Stimulated activated CD4-positive, alpha-beta T cell treated with anti-CD3 and anti-CD28 coated beads, Interleukin-2, amount 100 ng/mL, for 4 hours (primary cell): ENCODE measurements at places on chromosomes 16 and 17.

DNA sequence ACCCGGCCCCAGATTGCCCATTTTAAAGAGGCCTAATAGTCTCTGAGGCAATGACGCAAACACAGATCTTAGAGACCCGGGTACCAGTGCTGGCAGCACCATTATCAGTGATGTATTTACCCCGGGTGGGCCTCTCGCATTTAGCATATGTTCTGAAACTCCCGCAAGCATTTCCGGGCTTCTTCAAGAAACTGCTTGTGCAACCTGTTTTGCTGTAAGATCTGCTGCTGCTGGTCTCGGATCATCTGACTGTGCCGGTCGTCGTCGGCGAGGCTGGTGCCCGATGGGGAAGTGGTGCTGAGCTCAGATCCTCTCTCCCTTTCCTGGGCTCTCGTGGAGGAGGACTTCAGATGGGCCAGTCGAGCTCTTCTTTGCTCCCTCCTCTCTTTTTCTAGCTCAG is 12.5 kb downstream of the CEP295NL start:
- peak; percentile 10 for DNase-seq

- DNase-seq: no peak
Measured at GRCh38 chr16:21186326-21186691, 25.1 kb downstream of the ZP2 start.

GRCh38 chr16:88883946-88884345 is 17.5 kb upstream of the PABPN1L start:
- no peak for DNase-seq

GRCh38 chr16:89246903-89247733 is 29.6 kb downstream of the ZNF778 start:
- peak; percentile 94 for DNase-seq

DNA sequence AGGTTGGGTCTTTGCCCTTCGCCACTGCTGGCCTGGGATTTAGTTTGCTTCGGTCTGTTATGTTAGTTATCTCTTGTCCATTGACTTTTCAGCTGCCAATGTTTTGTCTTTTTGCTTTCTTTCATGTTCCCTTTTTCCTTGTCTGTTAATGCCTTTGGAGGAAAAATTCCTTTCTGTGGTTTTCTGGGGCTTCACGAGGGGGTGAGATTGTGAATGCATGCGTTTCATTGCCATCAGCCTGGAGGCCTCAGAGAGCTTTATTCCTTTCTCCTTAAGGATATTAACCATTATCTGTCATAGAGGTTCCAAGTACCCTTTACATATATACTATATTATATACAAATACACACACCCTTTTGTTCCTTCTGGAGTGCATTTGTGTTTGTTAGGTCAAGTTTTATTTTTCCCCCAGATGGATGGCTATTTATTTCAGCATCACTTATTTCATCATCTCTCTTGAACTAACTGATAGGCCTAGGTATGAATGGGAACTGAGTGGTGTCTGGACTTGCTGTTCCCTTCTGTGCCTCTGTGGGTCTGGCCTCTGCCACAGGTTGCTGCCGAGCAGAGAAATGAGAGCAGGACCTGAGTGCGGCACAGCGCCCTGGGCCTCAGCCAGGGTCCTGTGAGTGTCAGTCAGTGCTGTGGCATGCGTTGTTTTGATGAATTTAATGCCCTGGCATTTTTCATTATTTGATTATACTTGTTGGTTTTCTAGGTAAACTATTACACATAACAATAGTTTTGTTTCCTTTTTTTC is 193.4 kb downstream of the LGALS9B start:
- no peak for DNase-seq

DNA sequence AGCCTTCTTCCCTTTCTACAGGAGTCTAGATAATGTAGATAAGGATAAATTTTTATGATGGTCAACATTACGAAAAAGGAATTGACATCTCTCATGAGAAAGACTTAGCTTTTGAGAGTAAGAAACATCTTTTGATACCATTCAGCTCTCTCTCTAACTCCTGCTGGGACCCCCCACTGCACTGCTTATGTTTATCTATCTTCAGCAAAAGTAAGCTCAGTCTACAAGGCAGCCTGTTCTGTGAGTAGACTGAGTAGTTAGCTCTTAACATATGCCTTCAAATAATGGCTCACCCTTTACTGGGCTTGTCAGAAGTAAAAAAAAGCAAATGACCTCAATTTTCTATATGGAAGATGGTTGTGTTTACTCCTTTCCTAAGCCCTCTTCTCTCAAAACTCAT is 372.2 kb upstream of the CDH11 start:
- DNase-seq: no peak

- no peak for DNase-seq
Measured at GRCh38 chr17:50665838-50666237, 31.2 kb downstream of the ABCC3 start.

DNA sequence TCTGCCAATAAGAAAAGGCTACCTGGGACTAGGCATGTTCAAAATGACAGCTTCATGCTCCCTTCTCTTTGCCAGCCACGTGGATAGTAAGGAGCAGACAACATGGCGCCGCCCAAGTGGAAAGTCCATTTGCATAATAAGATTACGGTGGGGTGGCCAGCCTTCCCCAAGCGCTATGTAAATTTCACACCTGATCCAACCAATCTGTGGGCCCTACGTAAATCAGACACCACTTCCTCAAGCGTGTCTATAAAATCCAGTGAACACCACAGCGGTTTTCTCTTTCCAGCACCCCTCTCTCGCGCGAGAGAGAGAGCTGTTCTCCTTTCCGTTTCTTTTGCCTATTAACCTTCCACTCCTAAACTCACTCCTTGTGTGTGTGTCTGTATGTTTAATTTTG is 140.3 kb upstream of the ERCC4 start:
- no peak for DNase-seq

GRCh38 chr17:55163408-55163807 is 101.4 kb upstream of the HLF start:
- no peak for DNase-seq

- DNase-seq: no peak
Measured at GRCh38 chr17:45871718-45872117, 22.6 kb upstream of the MAPT start.

- DNase-seq: no peak
Measured at GRCh38 chr17:5254903-5255521, 20.4 kb upstream of the SCIMP start.

GRCh38 chr16:79816081-79816497 is 215.6 kb upstream of the MAF start:
- no peak for DNase-seq

- no peak for DNase-seq
Measured at GRCh38 chr16:88610909-88611812, 27.2 kb upstream of the IL17C start.

- DNase-seq: no peak
Measured at GRCh38 chr17:82718986-82719685, 2.6 kb downstream of the FN3KRP start.

DNA sequence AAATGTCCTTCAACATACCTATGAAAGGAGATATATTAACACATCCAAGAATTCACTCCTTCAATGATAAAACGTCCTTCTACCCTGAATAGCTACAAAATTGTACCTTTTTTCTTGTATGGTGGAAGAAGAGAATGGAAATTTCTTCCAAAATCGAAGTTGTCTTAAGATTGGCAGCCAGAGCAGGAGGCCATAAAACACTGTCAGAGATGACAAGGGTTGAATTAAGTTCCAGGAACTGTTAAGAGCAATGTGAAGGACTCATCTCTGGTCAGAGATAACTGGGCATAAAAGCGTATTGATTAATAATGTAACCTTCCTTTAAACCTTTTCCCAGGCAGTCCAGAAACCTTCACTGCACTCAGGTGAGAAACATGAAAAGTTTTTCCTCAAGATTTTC is 12.9 kb upstream of the TOM1L1 start:
- DNase-seq: no peak

GRCh38 chr17:65896889-65897288 is 295.0 kb downstream of the CEP112 start:
- DNase-seq: no peak

DNA sequence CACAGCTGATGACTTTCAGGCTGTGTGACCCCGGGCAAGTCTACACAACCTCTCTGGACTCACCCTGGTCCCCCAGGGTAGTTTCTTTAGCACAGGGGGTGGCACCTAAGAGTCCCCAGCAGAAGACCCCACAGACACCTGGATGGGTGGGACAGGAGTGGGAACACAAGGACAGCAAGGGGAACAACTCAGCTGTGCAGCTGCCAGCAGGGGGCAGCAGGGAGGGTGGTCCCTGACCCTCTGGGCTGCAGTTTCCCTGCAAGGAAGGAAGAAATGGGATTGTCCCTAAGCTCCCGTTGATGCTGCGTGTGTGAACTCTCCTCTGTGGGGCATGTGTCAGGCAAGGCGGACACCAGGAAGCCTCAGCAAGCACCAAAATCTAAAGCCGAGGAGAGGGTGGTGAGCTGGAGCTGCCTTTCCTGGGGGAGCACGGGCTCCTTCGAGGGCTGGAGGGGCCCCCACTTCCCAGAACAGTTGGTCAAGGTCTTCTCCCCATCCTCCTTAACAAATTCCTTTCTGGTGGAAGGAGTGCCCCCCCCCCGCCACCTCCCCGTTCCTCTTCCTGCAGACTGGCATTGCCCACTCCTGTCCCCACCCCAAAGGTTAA is 24.1 kb upstream of the CDH5 start:
- no peak for DNase-seq

DNA sequence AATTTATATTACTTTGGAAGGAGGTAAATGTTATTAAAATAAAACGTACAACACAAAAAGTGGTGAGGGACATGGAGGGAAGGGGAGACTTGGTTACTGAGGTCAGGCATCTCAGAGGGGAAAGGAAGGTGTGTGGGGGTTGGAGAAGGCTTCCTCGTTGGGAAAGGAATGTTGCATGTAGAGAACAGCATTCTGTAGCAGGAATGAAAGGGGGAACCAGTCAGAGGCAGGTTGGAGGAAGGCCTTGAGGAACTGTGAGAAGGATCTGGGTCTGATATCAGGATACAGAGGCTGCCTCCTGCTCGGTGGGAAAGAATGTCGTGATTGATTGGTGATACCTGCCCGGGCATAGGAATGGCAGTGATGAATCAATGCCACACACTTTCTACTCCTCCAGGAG is 103.3 kb upstream of the ZFHX3 start:
- no peak for DNase-seq

DNA sequence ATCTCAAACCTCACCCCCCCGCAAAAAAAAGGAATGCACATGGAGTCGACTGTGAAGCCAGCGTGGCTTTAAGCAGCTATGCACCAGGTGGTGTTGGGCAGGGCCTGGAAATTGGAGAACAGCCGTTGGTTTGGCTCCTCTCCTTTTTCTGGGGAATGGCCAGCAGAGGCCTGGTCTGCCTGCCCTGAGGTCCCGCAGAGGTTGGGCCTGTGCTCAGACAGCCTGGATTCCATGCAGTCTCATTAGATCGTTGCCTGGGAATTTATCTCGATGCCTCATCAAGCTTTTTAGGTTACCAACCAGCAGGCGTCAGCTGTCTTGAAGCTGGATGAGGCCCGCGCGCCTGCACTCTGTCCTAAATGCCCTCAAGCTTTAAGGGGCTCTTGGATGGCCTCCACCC is 9.8 kb downstream of the SLC12A3 start:
- DNase-seq: no peak

DNA sequence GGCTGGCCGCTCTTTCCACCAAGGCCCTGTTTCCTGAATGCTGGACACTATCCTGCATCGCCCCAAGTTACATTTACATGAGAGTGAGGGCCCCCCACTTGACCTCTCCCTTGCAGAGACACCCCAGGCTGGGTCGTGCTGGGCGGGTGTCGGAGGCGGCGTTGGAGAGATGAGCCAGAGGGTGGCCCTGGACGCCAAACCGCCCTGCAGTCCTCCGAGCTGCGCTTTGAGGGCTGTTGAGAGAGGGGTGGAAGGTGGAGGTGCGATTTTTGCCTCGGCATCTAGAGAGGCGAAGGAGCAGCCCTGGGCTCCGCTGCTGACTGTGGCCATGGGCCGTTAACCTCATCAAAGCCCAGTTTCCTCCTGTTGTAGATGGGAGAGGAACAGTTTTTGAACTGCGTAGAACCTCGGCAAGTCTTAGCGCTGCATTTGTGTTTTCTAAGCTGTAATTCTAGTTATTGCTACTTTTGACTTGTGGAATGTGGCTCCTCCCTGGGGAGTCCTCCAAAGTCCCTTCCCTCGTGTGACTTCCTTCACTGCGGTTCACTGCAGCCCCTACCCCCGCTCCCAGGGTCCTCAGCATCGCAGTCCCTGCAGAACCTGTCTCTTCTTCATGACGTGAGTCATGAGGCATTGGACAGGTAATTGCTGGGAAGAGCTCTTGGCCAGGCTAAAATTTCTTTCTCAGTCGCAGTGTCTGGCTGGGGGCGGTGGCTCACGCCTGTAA is 986 bp upstream of the ELOB start:
- DNase-seq: no peak

DNA sequence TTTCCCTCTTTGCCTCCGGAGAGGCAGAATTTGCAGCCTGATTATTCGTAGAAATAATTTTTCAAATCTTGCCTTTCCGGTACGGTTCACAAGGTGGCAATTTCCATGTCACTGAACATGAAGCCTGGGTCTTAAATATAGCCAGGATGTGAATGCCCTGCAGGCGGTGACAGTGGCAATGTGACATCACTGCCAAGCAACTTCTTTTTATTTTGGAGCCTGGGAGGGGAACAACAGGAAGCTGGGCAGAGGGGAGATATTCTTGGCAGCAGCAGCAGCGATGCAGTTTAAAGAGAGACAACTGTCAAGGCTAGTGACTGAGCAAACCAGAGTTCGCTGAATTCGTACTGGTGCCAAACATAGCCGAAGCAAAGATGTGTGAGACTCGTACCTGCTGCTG is 171.1 kb downstream of the SNX29 start:
- no peak for DNase-seq

GRCh38 chr16:80147026-80147655 is 393.7 kb upstream of the DYNLRB2 start:
- no peak for DNase-seq

- no peak for DNase-seq
Measured at GRCh38 chr17:1746975-1747543, 4.4 kb downstream of the SERPINF2 start.

DNA sequence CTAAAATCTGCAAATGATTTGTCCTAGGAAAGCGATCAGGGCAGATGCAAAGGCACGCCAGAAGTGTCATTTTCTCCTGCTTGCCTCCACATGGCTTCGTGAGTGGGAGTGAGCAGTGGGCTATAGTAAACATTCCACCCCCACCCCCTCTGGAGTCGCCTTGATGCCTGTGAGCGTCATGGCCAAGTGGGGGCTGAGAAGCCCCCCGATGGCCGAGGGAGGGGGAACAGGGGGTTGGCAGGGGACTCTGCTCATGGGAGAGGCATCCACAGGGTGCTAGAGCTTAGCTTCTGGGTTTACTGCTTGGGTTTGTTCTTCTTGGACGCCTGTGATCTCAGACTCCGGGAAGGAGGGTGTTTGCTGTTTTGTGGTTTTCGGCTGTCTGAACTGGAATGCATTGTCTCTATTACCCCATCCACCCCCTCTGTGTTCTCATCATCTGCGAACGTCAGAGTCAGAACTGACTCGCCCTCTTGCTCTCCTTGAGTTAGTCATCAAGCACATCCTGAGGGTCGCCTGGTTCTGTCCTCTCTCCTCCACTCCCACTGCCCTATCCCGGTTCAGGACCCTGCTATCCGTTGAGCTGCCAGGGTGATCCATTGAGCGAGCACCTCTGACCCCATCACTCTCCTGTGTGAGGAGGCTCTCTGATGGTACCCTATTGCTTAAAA is 15.4 kb downstream of the TNS4 start:
- peak; percentile 32 for DNase-seq
